Body of pancreas (tissue), 4 donors: ENCODE measurements at places on chromosomes 11 and 22. TPM values are rescaled to one million over a fixed set of nuclear protein-coding genes. Genes with fewer than 3 reads are reported as not detected.

DNA sequence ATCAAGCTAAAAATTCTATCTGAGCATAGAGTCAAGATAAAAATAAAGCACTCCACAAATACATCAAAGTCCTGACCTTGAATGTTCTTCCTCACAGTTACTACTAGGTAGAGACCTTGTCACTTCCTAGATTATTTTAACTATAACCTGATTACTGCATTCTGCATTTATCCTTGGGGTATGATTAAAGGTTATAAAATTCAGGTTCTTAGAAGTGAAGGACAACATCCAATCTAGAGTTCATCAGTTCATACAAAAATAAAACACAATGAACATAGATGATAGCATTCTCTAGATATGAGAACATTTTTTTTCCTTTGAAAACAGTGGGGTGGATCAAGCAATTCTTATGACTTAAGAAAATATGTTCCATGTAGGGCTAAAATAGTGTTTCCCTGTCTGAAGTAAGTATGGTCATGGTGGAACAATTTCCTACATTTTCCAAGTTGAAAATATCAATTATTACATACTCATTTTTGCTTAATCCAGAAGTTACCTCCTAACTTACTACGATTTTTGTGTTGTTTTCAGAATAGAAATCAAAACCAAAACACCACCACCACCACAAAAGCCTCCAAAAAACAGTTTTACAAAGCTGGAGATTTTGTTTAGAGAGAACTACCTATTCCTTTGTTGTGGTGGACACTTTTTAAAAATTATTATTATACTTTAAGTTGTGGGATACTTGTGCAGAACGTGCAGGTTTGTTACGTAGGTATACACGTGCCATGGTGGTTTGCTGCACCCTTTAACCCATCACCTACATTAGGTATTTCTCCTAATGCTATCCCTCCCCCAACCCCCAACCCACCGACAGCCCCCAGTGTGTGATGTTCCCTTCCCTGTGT lies 112.0 kb upstream of the DDI1 start:
- DNase-seq, result no peak

DNA sequence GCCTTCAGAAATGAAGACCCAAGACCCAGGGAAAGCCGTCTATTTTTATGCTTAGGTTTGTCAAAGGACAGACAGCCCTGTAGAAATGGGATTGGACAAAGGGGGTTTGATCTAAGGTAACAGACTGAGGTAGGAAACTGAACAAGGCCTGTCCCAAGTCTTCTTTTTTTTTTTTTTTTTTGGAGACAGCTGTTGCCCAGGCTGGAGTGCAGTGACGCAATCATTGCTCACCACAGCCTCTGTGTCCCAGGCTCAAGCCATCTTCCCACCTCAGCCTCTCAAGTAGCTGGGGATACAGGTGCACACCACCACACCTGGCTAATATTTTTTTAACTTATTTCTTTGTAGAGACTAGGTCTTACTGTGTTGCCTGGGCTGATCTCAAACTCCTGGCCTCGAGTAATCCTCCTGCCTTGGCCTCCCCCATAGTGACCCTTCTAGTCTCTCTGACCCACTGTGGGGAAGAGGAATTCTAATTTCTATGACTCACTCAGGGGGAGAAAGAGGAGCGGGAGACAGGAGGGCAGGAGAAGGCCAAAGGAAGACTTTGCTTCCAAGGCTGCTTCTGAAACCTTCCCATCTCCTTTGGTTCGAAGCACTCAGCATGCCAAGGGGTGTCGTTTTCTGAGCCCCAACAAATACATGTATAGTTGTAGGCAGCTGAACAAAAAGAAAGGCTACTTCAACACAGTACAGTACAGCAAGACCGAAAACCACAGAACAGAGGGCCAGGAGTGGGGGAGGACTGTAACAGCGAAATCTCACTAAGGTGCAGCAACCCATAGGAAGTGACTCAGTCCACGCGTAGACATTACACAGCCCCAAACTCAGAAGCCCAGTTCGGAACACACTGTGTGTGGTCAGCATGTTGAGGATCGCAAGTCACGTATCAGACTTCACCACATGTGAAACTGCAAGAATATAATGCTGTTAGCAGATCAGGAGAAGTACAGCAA lies 872 bp downstream of the TMA7B start:
- no peak for DNase-seq

GRCh38 chr11:112511271-112511670 lies 250.6 kb upstream of the PLET1 start:
- no peak for DNase-seq

DNA sequence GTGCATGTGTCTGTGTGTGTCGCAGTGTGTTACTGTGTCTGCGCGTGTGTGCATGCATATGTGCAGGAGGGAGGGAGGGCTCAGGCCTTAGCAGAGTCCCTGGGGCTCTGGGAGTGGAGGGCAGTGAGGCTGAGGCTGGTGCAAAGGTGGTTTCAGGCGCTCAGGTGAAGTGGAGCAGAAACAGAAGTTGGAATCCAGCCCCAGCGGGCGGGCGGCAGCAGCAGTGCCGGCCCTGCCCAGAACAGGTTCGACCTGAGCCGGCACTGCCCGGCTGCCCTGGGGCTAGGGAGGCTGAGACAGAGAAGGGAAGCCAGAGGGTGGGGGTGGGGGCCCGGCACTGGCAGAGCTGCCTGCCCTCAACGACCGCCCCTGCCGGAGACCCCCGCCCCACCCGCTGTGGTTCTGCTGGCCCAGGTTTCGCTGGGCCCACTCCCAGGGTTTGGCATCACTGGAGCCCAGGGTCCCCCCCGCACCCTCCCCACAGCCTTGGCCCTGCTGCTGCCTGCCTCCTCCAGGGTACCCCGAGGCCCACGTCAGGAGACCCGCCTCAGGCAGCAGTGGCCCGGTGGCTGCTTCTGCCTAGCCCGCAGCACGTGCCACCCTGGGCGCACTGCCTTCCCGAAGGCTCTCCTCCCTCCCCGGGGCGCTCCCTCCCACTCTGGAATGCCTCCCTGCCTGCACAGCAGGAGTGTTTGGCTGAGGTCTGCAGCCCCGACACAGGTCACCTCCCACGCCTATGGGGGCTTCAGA lies 13.3 kb downstream of the ASCL2 start:
- DNase-seq, result no peak

DNA sequence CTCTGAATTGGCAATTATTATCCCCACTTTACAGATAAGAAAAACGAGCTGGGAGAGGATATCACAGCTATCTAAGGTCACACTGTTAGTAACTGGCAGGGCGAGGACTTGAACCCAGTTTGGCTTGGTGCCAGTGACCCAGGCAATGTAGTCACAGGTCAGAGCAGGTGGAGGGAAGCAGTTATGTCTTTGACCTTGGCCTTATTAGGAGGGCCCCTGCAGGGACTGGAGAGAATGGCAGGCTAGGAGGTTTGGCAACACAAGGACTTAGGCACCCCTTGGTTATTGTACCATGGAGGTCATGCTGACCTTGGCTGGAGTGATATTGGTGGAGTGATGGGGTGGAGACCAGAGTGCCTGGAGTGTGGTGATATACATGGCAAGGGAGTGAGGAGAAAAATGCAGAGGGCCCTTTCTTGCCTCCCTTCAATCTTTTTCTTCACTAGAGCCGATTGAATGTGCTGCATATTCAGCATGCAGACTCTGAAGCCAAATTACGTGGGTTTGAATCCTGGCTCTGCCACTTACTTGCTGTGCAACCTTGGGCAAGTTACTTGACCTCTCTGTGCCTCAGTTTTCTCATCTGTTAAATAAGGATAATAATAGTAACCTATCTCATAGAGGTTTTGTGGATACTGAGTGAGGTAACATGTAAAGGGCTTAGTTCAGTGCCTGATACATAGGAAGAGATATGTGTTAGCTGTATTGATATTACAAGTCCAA lies 92.7 kb upstream of the TBCEL start:
- no peak for DNase-seq

GRCh38 chr11:71101046-71101445 lies 151.3 kb downstream of the SHANK2 start:
- DNase-seq, result no peak

GRCh38 chr22:20920881-20921203 lies 3.6 kb downstream of the CRKL start:
- DNase-seq, result no peak

- DNase-seq, result no peak
Observed at GRCh38 chr11:21037850-21038249, 368.5 kb downstream of the NELL1 start.

Gene OR6A2
- total RNA-seq, result 2.3 TPM

Gene KCNQ1
- 38.9 TPM for total RNA-seq

Gene B4GALNT4
- 2.1 TPM for total RNA-seq

Gene GSTT2B
- total RNA-seq, result 16.5 TPM

Gene CRYAB
- total RNA-seq, result 10.4 TPM
